ENCODE measurements at places on chromosomes 6 and 20.

GRCh38 chr6:73854998-73855718, 159.2 kb downstream of the CD109 start:
- DNase-seq, result peak; percentile 13

DNA sequence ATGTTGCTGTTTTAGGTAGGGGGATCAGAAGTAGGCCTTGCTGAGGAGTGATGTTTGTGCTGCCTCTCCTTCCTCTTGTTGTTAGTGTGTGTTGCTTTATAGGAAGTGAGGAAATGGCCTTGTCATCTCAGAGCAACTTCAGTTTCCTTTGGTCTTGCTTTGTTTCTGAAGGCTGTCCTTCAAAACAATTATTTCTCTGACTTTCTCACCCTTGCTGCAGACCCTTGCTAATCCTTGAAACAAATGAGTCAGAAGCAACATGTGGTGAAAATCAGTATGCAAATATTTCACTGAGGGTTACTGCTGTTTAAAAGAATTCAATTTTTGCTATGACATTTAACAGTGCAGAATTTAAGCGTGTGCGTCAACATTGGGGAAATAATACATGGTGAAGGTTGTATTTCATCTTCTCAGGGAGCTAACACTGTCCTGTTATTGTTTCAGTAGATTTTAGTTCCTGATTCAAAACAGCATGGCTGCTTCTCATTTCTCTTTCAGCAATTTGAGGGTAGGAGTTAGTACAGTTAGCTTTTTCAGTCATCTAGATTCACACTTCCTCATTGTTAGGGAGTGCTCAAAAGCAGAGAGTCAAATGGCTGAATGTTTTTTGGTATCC, 13.8 kb downstream of the RNF144B start:
- peak; percentile 41 for DNase-seq

GRCh38 chr6:152605941-152606340, 31.2 kb downstream of the SYNE1 start:
- no peak for DNase-seq

GRCh38 chr20:32355417-32355841, 2.7 kb upstream of the ASXL1 start:
- no peak for DNase-seq

- DNase-seq, result no peak
These were observed 59.3 kb downstream of the PRL start for GRCh38 chr6:22237526-22237925.

DNA sequence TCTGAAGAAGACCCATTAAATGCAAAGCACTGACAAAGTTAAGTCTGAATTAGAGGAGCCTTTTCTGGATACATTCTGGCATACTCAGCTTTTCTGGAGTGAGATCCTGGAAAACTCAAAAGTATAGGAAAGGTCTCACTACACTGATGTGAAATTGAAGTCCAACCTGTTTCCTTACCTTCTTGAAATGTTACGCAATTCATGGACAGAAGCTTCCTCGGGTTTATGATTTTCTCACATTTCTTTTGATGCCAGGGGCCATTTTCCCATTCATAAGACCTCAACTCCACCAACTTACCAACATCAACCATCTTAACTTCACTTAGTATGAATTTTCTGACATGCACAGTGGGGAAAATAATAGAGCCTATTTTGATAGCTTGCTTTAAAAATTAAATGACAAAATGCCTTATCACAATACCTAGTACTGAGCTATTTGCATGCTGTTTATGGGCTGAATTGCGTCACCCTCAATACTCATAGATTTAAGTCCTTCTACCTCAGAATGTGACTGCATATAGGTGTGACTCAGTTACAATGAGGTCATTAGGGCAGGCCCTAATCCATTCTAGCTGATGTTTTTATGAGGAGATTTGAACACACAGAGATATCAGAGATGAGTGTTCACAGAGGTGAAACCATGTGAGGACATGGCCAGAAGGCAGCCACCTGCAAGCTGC, 73.4 kb upstream of the RAB32 start:
- no peak for DNase-seq

GRCh38 chr20:44038681-44039123, 124.0 kb downstream of the TOX2 start:
- no peak for DNase-seq

DNA sequence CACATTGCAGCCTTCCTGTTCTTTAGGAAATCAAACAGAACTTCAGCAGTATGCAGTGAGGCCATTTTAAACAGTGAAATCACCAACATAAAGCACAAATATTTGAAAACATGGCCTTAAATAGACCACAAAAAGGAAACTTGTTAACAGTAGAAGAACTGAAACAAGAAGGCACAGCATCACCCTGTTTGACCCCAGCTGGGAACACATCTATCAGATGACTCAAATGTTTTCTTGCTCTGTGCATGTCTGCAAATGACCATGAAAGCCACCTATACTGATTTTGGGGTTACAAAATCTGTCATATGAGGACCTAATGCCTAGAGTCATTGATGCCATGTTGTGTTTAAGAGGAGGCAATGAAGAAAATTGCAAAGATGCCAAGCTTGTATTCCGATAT, 123.8 kb upstream of the ADGRF1 start:
- DNase-seq, result no peak

DNA sequence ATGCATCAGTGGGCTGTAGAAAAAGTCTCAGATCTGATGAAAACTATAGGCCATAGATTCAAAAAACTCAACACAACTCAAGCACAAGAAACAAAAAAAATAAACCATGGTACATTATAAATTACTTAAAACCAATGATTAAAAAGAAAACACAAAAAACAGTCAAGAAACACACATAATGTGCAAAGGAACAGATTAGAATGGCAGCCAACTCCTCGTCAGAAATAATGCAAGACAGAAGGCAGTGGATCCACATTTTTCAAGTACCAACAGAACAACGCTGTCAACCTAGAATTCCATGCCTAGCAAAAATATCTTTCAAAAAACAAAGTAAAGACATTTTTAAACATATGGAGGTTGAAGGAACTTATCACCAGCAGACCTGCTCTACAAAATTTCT, 69.7 kb downstream of the PSMB1 start:
- no peak for DNase-seq

Data from GF-D8 (cell line).